ENCODE measurements at places on chromosomes 6 and 20.
A peak's percentile ranks its signal among the peaks of the same experiment; 100 is the strongest.

DNA sequence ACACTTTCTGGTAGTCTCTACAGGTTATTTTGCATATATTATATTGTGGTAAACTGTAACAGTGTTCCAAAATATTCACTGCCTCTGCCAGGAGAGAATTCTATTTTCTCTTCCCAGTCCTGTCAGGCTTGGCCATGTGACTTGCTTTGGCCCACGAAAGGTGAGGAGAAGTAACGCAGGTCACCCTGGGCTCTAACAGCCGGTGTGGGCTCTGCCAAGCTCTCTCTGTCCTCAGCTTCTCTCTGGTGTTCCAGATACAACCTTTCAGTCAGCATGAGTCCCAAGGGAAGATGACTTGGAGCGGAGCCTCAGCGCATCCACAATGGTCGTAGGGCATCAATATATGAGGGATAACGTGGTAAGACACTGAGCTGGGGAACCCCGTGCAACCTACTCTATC lies 113.0 kb upstream of the RREB1 start:
- no peak for DNase-seq

GRCh38 chr6:95935736-95936135 lies 80.0 kb upstream of the FUT9 start:
- no peak for DNase-seq

DNA sequence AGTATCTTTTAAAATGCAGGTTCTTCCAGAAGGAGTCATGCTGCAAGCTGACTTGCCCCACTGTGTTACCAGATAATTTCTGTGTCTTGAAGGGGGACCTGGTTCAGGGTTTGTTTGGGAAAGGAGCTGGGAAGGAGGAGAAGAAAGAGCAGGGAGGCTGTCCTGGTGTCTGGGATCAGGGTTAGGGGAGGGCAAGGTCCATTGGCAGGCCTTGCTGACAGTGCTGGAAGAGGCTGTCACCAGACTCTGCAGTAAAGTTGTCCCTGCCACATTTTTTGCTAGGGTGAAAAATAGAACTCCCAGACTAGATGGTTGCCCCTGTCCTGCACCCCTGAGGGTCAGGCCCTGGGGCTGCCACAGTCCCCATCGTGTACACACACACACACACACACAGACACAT lies 14.9 kb downstream of the GLP1R start:
- no peak for DNase-seq

DNA sequence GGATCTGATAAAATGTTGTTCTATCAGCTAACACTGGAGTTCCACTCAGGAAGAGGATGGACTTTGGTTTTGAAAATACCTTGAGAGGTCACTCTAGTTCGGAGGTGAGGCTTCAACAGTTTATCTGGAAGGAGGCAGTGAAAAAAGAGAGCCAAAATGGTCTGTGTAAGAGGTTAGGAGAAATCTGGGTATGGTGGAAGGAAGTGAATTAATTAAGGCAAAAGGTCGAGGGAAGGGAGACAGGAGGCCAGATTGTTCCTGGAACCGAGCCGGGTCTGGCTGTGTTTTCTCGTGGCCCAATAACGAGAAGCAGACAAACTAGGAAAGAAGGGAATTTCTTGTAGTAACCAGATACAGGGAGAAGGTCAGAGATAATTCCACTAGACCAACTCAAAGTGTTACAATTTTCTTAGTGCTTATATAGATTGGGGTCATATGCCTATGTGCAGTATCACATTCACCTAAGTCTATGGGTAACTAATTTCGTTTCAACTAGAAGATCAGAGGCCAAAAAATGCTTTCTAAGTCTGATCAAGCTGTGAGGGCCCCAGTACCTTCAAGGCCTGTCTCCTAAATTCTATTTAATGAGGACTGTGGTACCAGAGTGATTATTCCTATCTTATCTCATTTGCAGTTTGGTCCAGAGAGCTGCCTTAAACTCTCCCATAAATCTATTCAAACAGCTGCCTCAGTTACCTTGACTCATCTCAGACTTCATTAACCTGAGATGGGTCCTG lies 96.0 kb upstream of the SNX9 start:
- no peak for DNase-seq

- no peak for DNase-seq
These were observed 13.4 kb upstream of the OCSTAMP start for GRCh38 chr20:46563860-46564221.

- no peak for DNase-seq
These were observed 324.7 kb upstream of the CNR1 start for GRCh38 chr6:88490908-88491264.

DNA sequence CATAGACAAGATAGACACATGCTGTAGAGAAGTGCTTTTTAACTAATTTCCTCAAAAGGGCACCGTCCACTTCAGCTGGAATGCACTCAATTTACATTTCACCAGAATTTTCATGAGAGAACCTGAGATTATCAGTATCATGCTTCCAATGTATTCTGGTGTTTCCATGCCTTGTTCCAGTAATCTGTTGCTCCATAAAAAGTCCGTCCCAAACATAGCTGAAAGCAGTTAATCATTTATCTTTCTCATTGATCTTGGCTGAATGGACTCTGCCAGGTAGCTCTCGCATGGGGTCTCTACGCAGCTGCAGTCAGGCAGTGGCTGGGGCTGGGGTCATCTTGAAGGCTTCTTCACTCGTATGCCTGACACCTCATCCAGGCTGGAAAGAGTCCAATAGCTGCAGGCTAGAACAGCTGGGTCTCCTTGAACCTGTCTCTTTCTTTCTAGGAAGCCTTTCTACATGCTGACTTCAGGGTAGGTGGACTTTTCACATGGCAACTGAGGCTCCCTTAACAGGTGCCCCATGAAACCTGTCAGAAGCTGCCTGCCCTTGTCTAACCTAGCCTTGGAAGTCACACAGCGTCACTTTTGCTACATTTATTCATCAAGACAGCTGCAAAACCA lies 18.6 kb upstream of the COL12A1 start:
- DNase-seq: no peak

DNA sequence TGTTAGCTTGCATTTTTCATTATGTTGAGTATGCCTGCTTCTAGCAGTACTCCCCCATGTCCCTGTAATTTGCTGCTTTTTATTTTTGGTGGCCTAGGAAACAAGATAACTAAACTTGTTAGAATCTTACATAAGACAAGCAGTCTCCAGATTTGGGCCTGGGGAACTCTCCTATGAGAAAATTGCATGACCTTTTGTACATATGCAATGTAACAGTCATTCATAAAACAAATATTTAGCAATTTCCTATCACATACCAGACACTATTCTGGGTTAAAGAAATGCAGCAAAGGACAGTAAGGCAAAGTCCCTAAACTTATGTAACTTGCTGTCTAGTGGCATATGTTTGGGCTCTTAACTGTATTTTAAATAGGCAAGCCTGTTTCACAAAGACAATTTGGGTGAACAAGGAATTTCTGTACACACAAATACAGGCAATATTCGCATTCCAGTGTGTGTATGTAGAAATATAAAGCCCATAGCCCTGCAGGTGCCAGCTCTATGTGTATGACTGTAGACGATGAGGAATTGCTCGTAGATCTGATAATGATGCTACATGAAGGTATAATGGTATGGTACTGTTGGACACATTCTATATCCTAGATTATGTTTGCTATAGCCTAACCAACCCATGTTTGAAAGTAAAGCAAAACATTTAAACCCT lies 305.2 kb upstream of the CITED2 start:
- DNase-seq: no peak

DNA sequence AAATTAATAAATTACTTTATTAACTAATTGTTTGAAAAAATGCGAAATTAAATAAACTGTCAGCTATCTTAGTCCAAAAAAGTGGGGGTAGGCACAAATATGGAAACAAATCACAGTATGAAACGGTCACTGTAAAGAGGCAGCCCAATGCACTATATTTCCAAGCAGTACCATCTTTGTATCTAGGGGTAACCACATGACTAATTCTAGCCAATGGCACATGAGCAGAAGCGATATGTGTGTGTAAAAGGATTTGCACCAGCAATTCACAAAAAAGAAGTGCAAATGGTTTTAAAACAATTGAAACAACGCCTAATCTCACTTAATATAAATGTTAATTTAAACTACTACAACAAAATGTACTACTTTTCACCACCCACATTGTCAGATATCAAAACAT lies 164.9 kb upstream of the PRND start:
- no peak for DNase-seq

GRCh38 chr6:23754197-23754596 lies 371.8 kb upstream of the NRSN1 start:
- no peak for DNase-seq

DNA sequence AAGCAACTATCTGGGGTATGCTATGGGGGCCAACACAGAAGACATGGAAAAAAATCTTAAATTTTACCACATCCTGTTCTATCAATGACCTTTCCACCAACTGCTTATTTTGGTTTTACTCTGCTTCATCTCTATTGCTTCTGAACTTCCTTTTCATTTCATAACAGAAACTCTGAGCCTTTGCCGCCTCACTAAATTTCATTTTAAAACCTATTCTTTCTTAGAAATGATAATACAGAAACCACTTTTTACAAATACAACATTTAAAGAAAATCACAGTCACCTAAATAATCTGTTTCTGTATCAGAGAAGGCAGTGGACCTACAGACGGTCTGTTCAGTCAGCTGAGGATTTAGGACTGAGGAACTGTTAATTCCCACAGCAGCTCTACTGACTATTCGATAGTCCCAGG lies 117.5 kb downstream of the KCNQ5 start:
- no peak for DNase-seq

GRCh38 chr6:139164001-139164400 lies 29.1 kb downstream of the HECA start:
- DNase-seq: no peak

DNA sequence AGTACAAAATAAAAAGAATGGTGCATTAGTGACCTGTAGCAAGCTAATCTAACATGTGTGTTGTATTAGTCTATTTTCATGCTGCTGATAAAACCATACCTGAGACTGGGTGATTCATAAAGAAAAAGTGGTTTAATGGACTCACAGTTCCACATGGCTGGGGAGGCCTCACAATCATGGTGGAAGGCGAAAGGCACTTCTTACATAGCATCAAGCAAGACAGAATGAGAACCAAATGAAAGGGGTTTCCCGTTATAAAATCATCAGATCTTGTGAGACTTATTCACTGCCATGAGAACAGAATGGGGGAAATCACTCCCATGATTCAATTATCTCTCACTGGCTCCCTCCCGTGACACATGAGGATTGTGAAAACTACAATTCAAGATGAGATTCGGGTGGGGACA lies 45.4 kb upstream of the AIG1 start:
- no peak for DNase-seq

GRCh38 chr20:5863040-5863833 lies 87.1 kb downstream of the TRMT6 start:
- DNase-seq: no peak

- DNase-seq: no peak
These were observed 1.4 kb upstream of the COL11A2 start for GRCh38 chr6:33193619-33194018.

- no peak for DNase-seq
These were observed 75.3 kb downstream of the SLC23A2 start for GRCh38 chr20:4925842-4926530.

- DNase-seq: no peak
These were observed 767.8 kb downstream of the TFAP2A start for GRCh38 chr6:9647071-9647445.

GRCh38 chr6:47653706-47654105 lies 44.7 kb upstream of the ADGRF4 start:
- DNase-seq: no peak

DNA sequence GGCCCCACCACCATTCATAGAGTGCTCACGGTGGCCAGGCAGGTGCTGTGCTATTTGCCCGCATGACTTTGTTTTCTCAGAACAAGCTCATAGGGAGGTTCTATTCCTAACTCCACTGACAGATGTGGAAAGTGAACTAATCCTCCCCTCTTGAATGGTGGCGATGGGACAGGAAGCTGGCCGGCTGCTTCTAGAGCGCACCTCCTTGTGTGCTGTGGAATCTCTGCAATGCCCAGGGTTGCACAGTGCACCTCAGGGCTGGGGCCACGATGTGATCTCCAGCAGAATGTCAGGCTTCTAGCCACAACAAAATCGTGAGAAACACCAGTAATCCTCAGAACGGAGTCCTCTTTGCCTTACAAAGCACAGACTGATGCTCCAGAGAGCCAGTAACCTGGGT lies 53.8 kb upstream of the SLC22A23 start:
- no peak for DNase-seq

GRCh38 chr6:129662980-129663431 lies 47.0 kb downstream of the ARHGAP18 start:
- DNase-seq: no peak

GRCh38 chr6:7215798-7216231 lies 97.2 kb downstream of the SSR1 start:
- peak; percentile 40 for DNase-seq

DNA sequence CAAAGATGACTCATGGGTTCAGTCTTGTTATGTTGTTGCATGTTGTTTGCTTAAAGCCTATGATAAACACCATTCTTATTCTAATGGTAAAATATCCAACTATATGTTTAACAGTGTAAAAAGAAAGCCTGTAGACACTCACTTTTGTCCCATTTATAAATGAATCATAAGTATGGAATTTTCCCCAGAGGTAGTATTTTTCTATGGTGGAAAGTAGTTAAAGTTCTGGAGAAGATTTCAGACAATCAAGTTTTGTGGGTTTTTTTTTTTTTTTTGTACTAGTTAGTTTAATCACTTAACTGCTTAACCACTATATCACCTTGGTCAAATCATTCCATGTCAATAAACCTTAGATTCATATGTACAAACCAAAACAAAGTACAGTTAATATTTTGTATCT lies 35.8 kb downstream of the PTCHD4 start:
- no peak for DNase-seq

- no peak for DNase-seq
These were observed 21.5 kb upstream of the TMEM30A start for GRCh38 chr6:75306064-75306463.

DNA sequence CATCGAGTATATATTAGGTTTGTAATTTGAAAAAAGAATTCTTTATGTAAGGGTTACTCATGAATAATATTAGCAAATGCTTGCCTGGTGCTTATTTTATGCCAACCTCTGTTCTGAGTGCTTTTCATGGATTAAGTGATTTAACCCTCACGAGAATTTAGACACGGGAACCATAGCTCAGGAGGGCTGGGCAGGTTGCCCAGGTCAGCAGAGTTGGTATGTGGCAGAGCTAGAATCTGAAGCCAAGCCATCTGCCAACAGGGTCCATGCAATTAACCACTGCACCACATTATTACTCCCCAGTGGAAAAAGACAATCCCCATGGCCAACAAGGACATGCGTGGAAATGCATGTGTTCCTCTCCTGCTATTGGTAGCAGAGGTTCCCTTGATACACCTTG lies 345.6 kb downstream of the CDC5L start:
- no peak for DNase-seq

GRCh38 chr6:101397199-101397598 lies 3.7 kb downstream of the GRIK2 start:
- DNase-seq: no peak

GRCh38 chr6:100228437-100228833 lies 234.4 kb upstream of the MCHR2 start:
- no peak for DNase-seq

Measured in activated CD8-positive, alpha-beta T cell treated with anti-CD3 and anti-CD28 coated beads, Interleukin-2, amount 10 ng/mL, durations not matched to agents 7 days and 5 days (primary cell).